ENCODE measurements at places on chromosomes 3 and 15.
A peak's percentile ranks its signal among the peaks of the same experiment; 100 is the strongest.

GRCh38 chr15:88302373-88302772 is 45.8 kb upstream of the NTRK3 start:
- no peak for DNase-seq

DNA sequence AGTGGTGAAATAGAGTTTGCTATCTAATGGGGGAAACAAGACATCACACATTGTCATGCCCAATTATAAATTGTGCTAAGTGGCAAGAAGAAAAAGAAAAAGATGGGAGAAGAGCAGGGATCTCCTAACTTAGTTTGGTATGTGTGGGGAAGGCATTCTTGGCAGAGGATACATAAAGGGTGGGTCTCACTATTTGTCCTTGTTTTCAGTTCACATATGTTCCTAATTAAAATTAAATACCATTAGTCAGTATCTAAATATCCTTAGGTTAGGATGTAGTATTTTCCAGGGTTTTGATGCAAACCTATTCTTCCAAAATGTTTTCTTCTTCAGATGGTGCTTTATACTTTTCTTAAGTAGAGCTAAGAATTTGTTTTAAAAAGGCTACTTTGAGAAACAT is 173.7 kb downstream of the B3GALNT1 start:
- no peak for DNase-seq

DNA sequence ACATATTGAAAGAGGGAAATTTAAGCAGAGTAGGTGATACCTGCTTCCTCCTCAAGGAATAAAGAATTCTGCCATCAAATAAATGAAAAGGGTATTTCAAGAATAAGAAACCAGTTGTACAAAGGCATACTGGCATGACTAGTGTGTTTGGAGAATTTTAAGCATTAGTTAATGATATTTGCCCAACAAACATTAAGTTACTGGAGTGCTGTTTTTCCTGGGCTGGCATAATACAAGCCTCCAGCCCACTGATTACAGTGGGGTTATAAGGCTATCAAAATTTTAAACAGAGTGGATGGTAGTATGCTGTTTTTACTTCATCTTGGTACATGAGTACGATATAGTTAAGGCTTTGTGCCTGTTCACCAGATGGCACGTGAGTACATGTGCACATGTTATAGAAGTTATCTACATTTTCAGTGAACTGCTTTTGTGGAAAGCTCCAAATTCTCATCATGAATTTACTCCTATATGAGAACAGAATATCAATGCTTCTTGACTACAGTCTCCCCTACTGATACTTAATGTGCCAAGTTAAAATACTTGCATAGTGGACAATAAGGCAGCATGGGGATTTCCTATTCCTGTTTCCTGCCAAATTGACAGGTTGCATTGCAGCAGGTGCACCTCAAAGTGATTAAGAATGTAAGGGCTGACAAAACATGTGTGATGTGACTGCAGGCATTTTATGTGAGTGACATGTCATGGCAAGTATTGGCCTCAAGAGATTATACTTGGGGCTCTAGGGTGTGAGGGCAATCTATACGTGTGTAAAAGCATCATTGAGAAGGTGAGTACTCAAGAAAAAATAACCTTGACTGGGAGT is 14.9 kb downstream of the NAALADL2 start:
- DNase-seq: no peak

GRCh38 chr3:106176734-106177133 is 307.9 kb upstream of the CBLB start:
- DNase-seq: peak; percentile 77
